A549 treated with Mapracorat at 1 μM for 4 hours (cell line): ENCODE measurements at places on chromosomes 2 and 18. TPM values are rescaled to one million over a fixed set of nuclear protein-coding genes. Genes with fewer than 3 reads are reported as not detected.

Gene ANKRD29
- 13.8 to 20.9 TPM (median 19.3 TPM) in 5 replicates for total RNA-seq

Gene CFAP65
- total RNA-seq, result 0.12 to 0.48 TPM (median 0.29 TPM) in 5 replicates

Gene ZNF516
- total RNA-seq, result 3.1 to 4.5 TPM (median 3.8 TPM) in 5 replicates

Gene PTPN18
- total RNA-seq, result 26.2 to 31.3 TPM (median 29.4 TPM) in 5 replicates

Gene OSBPL6
- 5.0 to 7.4 TPM (median 7.1 TPM) in 5 replicates for total RNA-seq
